ENCODE measurements at places on chromosomes 12 and 14.
A peak's percentile ranks its signal among the peaks of the same experiment; 100 is the strongest.

DNA sequence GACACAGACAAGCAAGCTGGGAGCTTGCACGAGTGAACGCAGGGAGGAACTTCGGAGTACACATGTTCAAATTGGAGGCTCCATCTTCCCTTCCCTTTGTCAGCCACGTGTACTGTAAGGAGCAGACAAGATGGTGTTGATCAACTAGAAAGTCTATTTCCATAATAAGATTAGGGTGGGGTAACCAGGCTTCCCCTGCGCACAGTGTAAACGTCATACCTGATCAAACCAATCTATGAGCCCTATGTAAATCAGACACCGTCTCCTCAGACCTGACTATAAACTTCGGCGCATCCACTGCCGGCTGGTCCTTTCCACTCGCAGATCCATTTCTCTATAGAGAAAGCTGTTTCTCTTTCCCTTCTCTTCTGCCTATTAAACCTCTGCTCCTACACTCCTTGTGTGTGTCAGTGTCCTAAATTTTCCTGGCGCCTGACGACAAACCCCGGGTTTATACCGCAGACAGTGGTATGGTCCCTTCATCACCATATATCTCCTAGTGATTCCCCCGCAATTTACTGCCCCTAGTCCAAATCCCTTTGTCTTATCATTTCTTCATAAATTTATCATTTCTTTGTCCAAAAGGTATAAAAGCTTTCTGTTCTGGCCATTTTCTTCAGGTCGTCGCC lies 7.5 kb upstream of the ETFBKMT start:
- DNase-seq = no peak

DNA sequence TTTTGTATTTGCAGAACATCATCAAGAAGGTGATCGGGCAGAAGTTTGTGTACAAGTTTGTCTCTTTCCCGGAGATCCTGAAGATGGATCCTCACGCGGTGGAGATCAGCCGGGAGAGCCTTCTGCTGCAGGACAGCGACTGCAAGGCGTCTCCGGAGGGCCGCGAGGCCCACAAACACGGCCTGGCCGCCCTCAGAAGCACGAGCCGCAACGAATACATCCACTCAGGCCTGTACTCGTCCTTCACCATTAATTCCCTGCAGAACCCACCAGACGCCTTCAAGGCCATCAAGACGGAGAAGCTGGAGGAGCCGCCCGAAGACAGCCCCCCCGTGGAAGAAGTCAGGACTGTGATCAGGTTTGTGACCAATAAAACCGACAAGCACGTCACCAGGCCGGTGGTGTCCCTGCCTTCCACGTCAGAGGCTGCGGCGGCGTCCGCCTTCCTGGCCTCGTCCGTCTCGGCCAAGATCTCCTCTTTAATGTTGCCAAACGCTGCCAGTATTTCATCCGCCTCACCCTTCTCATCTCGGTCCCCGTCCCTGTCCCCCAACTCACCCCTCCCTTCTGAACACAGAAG lies 52.8 kb downstream of the ELK3 start:
- DNase-seq = no peak

DNA sequence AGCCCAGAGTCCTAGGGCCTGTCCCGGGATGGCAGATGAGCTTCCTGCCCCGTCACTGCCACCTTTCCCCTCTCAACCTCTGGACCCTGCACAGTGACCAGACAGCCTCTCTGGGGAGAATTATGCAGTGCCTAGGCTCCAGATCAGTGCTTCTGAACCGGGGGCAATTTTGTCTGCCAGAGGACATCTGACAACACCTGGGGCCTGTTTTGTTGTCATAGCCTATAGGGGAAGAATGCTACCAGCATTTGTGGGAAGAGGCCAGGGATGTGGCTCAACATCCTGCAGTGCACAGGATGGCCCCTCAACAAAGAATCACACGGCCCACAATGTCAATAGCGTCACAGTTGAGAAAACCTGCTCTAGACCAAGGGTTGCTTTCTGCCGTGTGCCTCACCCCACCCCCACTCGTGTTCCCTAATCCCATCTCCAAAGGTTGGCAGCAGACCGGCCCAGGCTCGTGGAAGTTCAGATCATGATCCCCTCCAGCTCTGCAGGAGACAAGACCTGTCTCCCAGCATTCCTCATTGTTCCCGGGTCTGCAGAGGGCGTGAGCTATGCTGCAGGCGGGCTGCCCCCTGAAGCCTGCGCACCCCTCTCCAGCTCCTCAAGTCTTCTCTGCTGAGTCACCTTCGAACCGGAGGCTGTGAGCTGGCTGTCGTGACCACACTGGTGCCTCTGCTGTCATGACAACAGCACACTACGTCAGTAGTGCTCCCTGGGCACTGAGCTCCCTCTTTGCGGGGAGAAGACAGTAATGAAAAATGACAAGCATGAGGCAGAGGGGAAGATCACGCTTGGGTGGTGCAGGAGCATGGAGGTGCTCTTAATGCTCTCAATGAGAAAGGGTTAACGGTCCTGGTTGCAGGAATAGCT lies 2.0 kb upstream of the GAPDH start:
- peak; percentile 24 for DNase-seq

- DNase-seq = no peak
Observed at GRCh38 chr14:103393070-103393469, 7.9 kb downstream of the MARK3 start.

GRCh38 chr14:77556946-77557345 lies 58.3 kb upstream of the ISM2 start:
- DNase-seq = no peak

GRCh38 chr14:23119363-23120327 lies 590 bp upstream of the CEBPE start:
- DNase-seq = no peak

- DNase-seq = no peak
Observed at GRCh38 chr12:94594443-94594825, 55.9 kb downstream of the TMCC3 start.

DNA sequence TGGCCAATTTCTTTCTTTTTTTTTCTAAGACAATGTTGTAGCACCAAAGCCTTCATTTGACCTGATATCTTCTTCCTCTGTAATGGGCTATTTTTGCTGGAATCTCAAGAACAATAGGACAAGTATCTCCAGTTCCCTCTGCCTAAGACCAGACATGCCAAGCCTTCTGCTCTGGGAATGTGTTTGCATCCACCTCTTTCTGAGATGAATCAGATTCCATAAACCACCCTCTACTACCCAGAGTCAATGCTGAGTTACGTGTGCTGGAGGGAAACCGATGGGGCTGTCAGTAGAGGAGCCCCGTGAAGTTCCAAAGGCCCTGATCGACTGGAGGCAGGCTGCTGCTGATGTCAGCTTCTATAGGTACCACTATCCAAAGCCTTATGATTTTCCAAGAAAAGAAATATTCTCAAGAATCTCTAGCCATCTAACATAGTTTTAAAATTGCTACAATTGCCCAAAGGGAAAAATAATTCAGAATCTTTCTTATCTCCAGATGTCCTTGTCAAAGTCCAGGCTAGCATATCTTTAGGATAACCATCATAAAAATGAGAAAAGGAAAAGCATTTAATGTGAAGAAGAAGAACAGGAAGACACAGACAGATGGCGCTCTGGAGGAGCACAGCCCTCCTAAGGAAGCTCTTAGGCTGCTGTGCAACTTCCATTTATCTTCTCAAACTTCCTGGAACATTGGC lies 101.9 kb downstream of the SLC8A3 start:
- DNase-seq = peak; percentile 48

DNA sequence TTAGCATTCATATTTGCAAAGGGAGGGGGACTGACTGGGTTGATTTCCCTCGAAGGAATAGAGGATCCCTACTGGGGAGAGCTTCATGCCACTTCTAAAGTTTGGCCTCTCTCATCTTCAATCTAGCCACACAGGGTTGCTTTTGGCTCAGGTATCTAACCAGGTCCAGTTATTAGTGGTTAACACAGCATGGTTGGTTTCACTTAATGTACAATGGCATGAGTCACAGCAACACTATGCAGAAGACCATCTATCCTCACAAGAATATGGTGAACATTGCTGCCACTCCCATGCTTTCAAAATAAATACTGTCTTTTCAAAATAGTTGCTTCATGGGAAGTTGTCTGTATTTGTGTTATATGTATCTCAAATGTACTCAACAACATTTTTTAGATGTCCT lies 6.6 kb upstream of the RAB3IP start:
- no peak for DNase-seq

GRCh38 chr14:56055511-56055910 lies 62.7 kb upstream of the PELI2 start:
- no peak for DNase-seq

GRCh38 chr12:22257100-22257499 lies 77.4 kb downstream of the ST8SIA1 start:
- no peak for DNase-seq

GRCh38 chr12:47276621-47277309 lies 197.0 kb upstream of the AMIGO2 start:
- no peak for DNase-seq

Data from HAP-1 (cell line).